Retinal pigment epithelial cell (primary cell): ENCODE measurements at places on chromosomes 4 and X.

DNA sequence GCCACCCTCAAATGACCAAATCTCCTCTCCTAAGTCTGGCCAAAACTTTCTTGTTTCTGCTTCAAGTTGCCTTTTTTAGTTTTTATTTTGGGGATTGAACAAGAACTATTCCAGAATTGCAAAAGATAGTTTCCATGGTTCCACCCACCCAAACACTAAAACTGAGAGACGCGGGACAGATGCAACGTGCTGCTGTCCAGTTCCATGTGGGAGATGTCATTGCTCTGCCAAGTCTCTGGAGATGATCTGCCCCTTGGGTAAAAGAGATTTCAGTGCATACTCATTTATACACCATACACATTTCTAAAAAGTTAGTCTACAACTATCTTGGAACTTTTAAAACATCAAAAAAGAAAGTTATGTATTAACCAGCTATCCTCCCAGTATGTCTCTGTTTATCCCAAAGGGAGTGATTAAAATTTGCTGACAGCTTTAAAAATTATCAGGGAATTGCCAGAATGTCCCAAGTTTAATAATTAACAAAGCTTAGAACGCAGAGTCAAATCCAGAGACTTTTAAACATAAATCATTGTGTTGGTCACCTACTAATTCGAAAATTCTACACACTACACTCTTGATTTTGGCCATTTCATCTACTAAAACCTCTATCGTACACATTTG lies 3.2 kb downstream of the MAOB start:
- no peak for DNase-seq

GRCh38 chrX:32530802-32531403 lies 680.4 kb downstream of the DMD start:
- DNase-seq = peak; percentile 5

GRCh38 chr4:123651066-123651465 lies 254.5 kb downstream of the SPRY1 start:
- no peak for DNase-seq

GRCh38 chrX:150848914-150849365 lies 49.5 kb downstream of the CD99L2 start:
- no peak for DNase-seq

DNA sequence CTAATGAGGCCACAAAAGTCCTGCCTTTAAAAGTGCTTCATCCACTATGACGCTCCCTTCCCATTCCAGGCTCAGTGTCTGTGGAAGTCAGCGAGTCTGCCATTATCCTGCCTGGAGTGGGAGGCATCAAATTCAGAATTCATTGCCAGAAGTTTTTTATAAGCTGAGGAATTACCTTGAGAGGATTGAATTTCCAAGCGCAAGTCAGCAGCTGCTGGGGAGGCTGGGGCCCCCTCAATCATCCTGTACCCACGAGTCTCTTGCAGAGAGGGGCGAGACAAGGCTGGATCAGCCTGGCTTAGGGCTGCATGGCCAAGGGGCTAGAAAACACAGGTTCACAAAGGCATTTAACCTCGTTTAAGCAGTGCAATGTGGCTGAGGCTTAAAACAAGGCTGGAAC lies 170.5 kb upstream of the NOCT start:
- DNase-seq = peak; percentile 39

GRCh38 chr4:680928-681645 lies 6.7 kb downstream of the MYL5 start:
- no peak for DNase-seq

DNA sequence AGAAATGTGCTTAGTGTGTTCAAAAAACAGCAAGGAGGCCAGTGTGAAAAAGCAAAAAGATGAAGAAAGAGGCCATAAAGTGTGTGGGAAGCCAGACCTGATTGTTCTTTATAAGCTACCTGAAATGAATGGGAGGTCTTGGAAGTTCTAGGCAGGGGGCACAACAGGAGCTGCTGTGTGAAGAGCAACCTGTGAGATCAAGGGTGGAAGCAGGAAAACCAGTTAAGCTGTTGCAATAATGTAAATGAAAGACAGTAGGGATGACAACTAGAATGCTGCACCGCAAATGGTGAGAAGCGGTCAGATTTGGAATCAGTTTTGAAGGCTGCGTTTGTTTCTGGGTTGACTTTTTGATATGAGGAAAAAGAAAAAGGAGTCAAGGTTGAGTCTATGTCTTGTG lies 123.5 kb downstream of the TMEM144 start:
- no peak for DNase-seq
